NCI-H82 (cell line): ENCODE measurements at places on chromosomes 13 and 19.

- no peak for DNase-seq
Observed at GRCh38 chr13:51925865-51926527, 64.2 kb downstream of the CCDC70 start.

- no peak for DNase-seq
Observed at GRCh38 chr13:100547791-100548201, 40.8 kb downstream of the GGACT start.

GRCh38 chr19:50191216-50191615 lies 12.2 kb upstream of the MYH14 start:
- no peak for DNase-seq

- peak; percentile 92 for DNase-seq
Observed at GRCh38 chr19:18995804-18996241, 37.5 kb downstream of the SUGP2 start.

DNA sequence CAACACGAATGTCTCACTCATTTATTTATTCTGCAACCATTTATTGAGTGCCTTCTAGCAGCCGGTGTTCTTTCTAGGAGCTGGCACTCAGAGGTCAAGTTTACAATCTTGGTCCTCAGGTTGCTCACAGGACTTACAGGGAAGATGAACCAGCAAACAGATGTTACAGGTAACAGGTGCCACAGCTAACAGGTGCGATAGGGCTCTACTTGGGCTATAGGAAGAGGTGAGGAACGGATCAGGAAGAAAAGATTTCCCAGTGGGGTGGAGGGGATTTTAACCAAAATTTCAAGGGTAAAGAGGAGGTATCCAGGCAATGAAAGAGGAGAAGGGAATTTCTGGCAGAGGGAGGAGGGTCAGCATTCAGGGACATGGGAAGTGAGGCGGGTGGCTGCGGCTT lies 87.3 kb upstream of the FARP1 start:
- DNase-seq: no peak

- peak; percentile 75 for DNase-seq
Observed at GRCh38 chr19:42433503-42434260, 6.5 kb upstream of the LIPE start.

DNA sequence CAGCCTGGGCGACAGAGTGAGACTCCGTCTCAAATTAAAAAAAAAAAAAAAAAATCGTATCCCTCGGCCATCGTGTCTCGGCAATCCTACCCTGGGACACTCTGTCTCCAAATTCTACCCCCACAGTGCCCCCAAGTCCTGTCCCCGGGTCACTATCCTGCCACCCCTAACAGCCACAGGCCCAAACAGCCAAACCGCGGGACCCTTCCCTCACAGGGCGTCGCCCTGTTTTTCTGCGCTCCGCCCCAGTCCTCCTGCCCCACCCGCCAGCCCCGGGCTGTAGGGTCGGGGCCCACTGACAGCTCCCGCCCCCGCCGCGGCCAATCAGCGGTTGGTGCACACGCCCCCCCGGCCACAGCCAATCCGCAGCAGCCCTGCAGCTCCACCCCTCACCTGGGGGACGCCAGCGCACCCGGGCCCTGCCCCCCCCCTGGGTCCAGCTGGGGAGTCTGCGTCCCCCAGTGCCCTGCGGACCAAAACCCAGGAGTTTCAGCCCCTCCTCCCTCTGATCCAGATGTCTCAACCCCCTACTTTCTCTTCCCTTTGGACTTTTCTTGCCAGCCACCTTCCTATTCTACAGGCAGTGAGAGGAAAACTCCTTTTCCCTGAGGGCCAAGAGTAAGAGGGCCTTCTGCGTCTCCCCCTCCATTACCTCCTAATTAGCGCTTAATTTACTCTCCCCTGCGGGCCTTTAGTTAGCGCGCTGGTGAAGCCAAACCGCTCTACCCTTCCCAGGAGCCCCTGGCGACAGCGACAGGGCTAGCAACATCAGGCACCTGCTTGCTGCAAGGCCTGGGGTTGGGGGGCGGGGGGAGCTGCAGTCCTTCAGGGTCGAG lies 1.5 kb upstream of the BCAT2 start:
- DNase-seq: peak; percentile 95

DNA sequence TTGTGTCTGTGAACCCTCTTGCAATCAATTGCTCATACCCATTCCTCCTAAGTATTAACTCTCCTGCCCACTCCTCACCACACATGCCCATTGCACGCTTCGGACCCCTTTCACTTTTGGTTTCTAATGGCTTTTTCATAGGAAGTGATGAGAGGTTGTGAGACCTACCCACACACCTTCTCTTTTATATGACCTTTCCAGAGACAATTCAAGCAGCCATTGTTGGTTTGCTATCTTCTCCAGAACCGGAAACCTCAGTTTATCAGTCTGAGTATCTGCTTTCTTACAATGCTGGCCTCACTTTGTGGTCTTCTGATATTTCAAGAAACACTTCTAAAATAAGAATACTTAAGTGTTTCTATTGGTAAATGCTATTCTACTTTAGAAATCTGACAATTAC lies 1550.8 kb upstream of the SLC10A2 start:
- no peak for DNase-seq

- peak; percentile 49 for DNase-seq
Observed at GRCh38 chr19:42596391-42597072, 1.8 kb upstream of the CEACAM8 start.

GRCh38 chr19:6873708-6874431 lies 13.5 kb upstream of the ADGRE1 start:
- no peak for DNase-seq

- DNase-seq: peak; percentile 87
Observed at GRCh38 chr13:108961542-108962125, 332.2 kb downstream of the MYO16 start.

- DNase-seq: no peak
Observed at GRCh38 chr13:112715210-112715609, 25.4 kb downstream of the ATP11A start.

DNA sequence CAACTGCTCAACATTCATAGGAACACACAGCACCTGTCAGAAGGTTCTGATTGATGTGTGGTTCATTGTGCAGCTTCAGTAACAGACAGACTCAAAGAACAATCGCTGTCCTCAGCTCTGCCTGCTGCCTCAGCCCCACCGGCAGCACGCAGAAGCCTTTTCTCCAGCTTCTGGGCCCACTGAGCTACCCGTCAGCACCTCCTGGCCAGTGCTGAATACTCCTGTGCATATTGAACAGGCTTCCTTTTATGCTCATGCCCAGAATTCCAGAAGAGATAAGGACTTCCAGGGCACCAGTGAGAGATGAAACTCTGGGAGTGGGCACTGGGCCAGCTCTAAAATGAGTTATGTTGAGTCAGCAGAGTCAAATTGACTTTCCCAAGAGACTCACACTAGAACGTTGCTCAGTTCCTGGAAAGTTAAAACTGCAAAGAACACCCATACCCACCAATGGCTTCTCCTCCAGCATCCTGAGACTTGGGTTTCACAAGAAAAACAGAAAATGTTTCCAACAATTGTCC lies 119.3 kb downstream of the COL4A1 start:
- no peak for DNase-seq

DNA sequence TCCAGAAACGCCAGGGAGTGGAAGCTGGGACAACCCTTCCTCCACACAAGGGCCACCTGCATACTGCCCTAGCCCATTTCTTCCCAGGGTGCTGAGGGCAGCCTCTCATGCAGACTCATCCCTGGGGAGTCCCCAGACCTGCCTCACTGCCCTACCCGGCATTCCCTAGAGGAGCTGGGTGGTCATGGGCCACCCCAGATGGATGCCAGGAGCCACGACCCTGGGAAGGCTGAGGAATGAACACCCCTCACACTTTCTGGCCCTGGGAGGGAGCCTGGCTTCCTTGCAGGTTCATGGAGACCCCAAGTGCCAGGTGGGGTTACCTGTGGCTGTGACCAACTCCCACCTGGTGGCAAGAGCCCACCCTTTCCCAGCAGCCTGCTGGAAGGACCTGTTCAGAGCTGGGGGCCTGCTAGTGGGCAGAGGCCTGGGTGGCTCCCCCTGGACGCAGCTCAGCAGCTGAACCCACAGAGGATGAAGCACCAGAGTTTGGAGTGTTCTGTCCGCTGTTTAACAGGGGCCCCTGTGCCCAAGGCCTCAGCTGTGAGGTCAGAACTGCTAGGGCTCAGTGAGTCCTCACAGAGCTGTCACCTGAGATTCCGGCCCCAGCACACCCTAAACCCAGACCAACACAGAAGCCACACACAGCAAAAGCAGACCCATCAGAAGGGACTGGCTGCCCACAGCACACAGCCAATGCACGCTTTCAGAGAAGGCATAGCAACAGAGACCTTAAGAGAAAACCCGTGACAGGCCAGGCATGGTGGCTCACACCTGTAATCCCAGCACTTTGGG lies 6.6 kb downstream of the ACP4 start:
- peak; percentile 53 for DNase-seq

- DNase-seq: no peak
Observed at GRCh38 chr13:99258210-99258860, at the start of gene GPR18. Gene GPR18, minus strand, starts transcription at chr13:99258379. Its CDS starts 2,507 bp downstream, at chr13:99255872.

- peak; percentile 47 for DNase-seq
Observed at GRCh38 chr19:14354445-14354844, 26.8 kb upstream of the ADGRE5 start.

- no peak for DNase-seq
Observed at GRCh38 chr19:34808566-34808965, 35.6 kb upstream of the ZNF599 start.

DNA sequence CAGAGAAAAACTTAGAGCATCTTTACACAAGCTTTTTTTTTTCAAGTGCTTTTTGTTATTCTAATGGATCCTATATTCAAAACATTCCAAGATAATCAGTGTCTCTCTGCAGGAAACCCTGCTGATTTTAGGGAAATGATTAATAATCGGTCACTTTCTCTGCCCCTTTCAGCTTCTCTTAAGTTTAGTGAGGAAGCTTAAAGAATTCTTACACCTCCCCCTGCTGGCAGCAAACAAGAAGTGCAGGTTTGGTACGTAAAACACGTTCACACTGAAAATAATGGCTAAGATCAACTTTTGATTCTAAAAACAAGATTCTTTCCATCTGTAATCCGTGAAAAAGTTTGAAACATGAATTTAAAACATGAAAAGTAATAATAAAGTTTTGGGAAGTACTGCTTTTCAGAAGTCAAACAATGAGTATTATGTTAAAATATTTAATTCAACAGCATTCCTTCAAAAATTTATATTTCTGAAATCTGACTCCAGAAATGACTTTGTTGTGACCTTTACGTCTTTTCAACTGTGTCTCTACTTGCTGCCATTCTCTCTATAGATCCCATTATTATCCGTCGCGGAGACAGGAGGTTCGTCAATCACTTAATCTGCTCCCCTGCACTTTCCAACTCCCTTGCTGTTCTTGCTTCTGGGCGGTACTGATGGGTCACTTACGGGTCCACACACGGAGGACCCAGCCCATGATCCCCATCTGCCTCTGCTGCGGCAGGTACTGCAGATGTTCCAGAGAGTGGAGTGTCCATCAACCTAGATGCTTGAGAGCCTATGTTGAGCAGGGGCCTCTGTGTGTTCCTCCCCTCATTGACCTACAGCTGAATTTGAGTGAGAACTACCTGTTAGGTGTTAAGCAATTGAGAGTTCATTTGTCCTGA lies 203.1 kb upstream of the EDNRB start:
- DNase-seq: peak; percentile 72

GRCh38 chr13:39928261-39928660 lies 272.8 kb downstream of the COG6 start:
- DNase-seq: no peak

DNA sequence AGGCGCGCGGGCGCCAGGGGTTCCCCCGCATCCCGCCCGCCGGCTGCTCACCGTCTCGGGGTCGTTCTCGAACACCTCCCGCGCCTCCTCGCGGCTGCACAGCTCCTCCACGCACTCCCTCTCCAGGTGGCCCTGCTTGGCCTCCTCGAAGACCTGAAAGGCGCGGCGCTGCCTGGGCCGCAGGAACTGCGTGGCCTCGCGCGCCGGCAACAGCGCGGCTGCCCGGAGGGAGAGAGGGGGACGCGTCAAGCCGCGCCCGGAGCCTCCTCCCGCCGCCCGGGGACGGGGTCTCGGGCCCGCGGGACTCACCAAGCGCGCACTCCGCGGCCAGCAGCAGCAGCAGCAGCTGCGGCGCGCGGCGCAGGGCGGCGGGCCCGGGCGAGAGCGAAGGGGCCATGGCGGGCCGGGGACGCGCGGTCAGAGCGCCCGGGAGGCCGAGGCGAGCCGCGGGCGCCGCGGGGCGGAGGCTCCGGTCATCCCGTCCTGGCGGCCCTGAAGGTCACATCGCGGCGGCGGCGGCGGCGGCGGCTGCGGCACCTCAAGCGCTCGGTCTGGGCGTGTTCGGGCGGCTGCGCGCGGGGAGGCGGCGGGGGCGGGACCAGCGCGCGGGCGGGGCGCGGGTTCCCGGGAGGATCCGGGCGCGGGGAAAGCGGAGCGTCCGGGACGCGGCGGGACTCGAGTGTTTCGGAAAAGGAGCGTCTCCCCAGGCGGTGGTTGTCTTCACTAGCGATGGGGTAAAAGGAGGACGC lies at the start of gene GAS6:
Gene GAS6, minus strand, starts transcription at position 553 of the 749 bp plus-strand sequence. Its CDS starts 156 bp downstream, at position 397.
- no peak for DNase-seq

DNA sequence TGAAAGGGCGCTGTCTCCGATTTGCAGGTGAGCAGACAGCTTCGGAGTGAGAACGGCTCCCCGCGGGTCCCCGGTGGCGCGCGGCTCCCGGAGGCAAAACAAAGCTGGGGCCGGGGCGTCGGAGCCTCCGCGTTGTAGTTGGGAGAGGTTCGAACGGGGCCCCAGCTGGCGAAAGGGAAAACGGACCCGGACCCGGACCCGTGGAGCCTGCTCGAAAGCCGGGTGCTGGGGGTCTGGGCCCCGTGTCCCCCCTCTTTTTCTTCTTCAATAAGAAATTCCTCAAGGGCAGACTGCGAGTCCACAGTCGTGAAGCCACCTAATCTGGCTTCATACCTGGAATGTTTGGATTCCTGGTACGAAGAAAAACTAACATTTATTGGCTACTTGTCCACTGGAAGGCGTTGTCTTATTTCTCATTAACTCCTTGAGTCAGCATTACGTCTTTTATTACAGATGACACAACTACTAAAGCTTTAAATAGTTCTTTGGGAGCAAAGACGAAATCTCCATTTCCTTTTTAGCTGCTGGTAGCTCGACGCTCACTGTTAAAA lies 632 bp upstream of the MTIF3 start:
- peak; percentile 57 for DNase-seq

- DNase-seq: peak; percentile 76
Observed at GRCh38 chr13:58266271-58266670, 634.7 kb downstream of the PCDH17 start.

GRCh38 chr13:102983496-102983895 lies 82.7 kb downstream of the SLC10A2 start:
- no peak for DNase-seq

- DNase-seq: no peak
Observed at GRCh38 chr19:2507109-2507508, 31.2 kb downstream of the GADD45B start.

- DNase-seq: peak; percentile 83
Observed at GRCh38 chr19:46009530-46010510, 13.0 kb downstream of the PGLYRP1 start.

- peak; percentile 89 for DNase-seq
Observed at GRCh38 chr13:48233046-48233888, at the start of gene ITM2B. Gene ITM2B, plus strand, starts transcription at chr13:48233206. Its CDS starts 155 bp downstream, at chr13:48233361.
